ENCODE measurements at places on chromosomes 5 and 9. TPM values are rescaled to one million over a fixed set of nuclear protein-coding genes. Genes with fewer than 3 reads are reported as not detected.

Gene BHMT2
- total RNA-seq, result 5.4 TPM

Gene LHX2
- not detected for total RNA-seq

DNA sequence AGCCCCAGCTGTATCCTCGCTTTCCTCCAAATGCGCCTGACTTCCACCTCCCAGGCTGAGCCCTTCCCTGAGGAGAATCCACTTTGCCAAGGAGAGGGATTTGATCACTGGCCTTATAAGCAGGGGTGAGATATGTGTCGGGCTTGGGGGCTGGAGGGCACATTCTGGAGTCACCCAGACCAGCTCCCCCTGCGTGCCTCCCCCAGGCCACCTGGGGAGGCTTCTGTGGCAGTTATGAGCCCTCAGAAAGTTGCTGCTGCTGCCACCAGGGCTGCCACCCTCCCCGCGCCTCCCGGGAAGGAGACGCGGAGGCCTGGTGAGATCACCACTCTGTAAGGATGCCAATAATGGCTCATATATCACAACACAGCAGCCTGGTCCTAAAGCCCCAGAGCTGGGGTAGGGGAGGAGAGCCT lies 211.5 kb downstream of the PAPPA start:
- no peak for DNase-seq

Gene RNF208
- total RNA-seq, result 0.14 TPM

Gene RANBP6
- 42.6 TPM for total RNA-seq

GRCh38 chr5:14121552-14121951 lies 21.6 kb upstream of the TRIO start:
- DNase-seq, result no peak

DNA sequence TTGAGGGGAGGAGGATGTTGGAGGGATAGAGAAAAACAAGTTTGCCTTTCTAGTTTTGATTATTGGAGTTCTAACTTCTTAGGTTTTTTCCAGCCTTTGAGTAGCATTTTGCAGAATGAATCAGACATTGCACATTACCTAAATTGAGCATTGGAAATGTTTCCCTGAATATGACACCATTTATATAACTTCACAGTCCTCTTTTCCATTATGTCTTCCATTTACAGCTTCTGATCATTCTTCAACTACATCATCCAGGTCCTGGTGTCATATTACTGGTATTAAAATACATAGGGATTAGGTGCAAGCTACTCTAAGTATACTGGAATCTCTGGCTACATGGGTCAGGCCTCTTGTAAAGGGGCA lies 286.1 kb downstream of the ARHGAP26 start:
- DNase-seq, result no peak

Gene NCS1
- 12.3 TPM for total RNA-seq

DNA sequence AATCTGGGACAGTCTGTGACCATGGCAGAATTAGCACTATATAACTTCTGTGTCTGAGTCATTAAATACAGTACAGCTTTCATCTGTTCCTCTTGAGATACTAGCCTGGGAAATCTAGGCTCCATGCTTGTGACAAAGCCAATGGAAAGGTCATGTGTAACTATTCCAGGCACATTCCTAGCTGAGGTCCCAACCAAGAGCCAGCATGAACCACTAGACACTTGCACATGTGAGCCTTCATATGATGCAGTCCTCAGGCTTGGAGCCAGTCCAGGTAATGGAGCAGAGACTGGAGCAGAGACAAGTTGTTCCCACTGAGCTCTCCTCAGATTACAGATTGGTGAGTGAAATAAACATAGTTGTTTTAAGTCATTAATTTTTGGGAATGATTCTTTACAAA lies 412.4 kb upstream of the ZNF462 start:
- DNase-seq, result no peak

DNA sequence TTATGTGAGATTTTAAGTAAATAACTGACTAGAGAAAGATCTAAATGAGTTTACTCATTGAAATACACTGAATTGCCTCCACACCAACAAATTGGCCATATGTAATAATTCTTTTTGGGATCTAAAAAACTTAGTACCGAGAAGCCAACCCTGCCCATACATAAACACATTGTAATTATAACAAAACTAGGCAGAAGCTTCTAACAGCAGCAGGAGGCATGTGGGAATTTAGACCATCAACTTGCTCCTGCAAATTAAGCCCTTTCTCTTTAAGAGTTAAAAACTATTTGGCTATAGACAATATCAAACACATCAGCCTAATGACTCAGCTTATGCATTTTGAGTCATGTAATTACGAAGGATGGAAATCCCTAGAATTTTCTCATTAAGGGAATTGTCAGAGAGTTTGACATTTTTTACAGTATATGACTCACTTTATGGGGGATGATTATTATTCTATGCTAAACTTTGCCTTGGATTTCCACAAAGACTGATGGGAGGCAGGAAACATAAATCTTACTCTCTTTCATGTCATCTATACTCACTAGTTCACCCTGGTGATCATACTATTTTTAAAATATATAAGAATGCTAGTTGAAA lies 1.0 kb downstream of the IL7R start:
- DNase-seq, result peak; percentile 84

DNA sequence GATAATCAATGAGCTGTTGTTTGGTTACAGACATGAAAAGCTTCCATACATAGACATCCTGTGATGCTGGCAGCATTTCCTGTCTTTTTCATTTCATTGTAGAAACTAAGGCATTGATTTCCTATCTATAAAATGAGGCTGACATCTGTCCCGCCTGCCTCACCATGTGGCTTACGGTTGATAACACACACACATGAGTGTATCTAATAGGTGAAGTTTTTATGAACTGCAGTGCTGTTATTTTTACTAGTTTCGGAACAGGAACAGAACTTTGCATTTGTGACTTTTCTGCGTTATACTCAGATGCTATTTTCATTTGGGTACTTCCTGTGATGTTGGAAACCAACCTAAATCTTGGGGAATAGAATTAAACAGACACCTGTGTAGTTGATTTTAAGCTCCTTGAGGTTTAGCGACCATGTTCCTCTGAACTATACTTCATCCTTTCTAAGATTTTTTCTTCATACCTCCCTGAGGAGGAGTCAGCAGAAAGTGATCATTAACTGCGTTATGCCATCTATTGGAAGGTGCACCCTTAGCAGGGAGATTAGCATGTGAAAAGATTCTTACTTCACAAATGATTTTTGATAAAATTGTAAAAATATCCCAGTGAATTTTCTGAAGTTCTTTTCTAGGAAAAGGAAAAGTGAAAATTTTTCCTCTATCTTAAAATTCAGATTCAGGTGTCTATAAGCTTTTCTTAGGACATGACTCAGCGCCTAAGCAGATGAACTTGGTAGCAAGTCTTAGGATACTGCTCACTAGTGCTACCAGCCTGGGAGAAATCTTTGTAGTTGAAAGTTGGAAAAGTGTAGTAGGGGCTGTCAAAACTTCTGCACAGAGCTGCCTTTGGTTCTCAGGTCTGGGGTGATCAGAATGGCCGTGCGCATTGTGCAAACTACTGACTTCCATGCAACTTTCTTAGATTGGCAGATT lies 134.5 kb downstream of the TRIO start:
- peak; percentile 28 for DNase-seq

GRCh38 chr5:16736158-16736995 lies 119.6 kb upstream of the RETREG1 start:
- peak; percentile 84 for DNase-seq

GRCh38 chr5:118646917-118647316 lies 341.4 kb downstream of the DTWD2 start:
- DNase-seq, result no peak

DNA sequence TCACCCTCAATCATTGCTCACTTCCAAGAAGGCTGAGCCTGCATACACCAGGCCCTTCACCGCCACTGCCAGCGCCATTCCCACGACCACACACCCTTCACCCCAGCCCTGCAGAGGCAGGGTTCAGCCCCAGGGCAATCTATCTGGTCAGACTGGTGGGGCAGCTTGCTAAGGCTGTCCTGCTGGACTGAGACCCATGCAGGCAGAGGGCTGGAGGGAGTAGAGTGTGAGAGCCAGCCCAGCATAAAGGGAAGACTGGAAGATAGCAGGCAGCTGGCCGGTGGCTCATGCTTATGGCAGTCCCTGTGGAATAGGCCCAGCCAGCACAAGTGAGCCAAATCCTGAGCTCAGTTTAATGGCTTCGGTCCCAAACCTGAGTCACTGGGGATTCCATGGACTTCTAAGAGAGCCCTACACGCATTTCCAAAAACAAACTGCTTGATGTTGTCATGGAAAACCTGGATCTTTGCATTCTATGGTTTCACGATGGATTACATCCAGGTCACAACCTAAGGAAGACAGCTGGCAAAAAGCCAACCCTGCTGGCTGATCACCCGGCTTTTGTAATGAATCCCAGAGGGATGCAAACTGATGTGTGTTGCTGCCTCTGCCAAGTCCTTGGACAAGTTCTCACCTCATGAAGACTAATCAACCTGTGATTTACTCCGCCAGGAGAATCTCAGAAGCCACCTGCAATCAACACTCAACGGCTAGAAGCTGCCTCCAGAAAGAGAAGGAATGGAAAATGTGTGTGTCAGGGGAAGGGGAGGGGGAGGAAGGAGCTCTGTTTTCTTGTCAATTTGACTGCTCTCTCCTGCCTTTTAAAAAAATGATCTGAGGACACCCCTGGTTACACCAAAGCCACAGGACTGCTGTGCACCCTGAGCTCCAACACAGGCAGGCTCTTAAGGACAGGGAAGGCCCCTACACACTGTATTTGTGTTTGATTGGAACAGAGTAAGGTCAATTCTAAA lies 143.6 kb downstream of the LHFPL2 start:
- peak; percentile 100 for DNase-seq

GRCh38 chr9:137691646-137692351 lies 73.0 kb downstream of the EHMT1 start:
- peak; percentile 60 for DNase-seq

DNA sequence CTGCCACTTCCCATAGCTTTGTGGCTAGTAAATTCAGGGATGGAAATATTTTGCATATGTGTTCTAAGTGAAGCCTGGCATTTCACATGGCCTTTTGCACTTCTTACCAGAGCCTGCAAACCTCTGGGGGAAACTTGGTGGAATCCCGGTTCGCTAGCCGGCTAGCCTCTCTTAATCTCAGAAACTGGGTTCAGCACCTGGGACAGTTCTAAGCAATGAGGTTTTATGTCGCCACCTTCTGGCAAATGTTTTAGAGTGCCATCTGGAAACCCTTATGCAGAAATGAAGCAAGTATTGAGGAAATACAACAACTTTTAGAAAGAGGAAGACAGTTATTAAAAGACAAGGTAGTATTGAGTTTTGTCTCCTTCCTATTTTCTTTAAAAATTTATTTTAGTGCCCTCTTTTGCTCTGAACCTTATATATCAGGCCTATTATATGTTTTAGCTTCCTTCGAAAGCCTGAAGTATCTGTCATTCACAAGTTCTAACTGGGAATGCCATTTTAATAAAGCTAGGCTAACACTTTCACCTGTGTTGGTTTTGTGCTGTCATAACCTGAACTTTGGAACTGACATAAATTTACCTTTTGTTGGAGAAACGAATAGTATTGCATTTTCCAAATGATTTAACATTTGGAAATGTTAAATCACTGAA lies 963 bp upstream of the HTR1A start:
- DNase-seq, result peak; percentile 84

Gene TSSK1B
- total RNA-seq, result not detected

GRCh38 chr5:58108511-58108910 lies 351.4 kb downstream of the PLK2 start:
- DNase-seq, result no peak

GRCh38 chr5:91136271-91136670 lies 246.8 kb downstream of the ARRDC3 start:
- no peak for DNase-seq

- no peak for DNase-seq
Observed at GRCh38 chr9:18368206-18368605, 105.7 kb upstream of the ADAMTSL1 start.

All from dermis blood vessel endothelial cell (primary cell).